ENCODE measurements at places on chromosomes 5 and 9. TPM values are rescaled to one million over a fixed set of nuclear protein-coding genes. Genes with fewer than 3 reads are reported as not detected.

DNA sequence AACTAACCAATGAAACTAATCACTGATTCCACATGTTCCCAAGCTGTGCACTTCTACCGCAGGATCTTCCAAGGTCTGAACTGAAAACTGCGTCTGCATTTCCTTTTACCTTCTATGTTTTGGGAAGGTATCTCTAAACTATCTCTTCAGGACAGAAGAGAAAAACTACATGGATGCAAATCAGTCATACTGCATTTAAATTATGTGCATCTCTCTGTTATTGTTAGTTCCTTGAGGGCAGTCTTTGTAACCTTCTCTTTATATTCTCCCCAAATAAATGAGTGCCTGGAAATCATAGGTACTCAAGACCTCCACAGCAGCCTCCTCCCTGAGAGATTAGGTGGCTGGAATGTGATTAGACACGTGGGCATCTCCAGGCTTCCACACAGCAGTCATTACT lies 17.1 kb downstream of the MTX3 start:
- DNase-seq: no peak

NDOR1 gene
- total RNA-seq: 16.8 TPM

GRCh38 chr9:69548681-69549080 lies 123.5 kb downstream of the APBA1 start:
- no peak for DNase-seq

SLC34A1 gene
- not detected for total RNA-seq

DNA sequence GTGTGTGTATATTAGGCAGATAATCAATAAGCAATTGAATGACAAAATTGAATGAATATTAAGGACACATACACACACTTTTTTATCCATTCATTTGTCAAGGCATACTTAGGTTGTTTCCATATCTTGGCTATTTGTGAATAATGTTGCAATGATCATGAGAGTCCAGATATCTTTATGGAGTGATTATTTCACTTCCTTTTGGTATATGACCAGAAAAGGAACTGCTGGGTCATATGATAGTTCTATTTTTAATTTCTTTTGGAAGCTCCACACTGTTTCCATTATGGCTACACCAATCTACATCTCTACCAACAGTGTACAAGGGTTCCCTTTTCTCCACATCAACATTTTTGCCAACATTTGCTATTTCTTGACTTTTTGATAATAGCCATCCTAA lies 137.7 kb upstream of the PAPPA start:
- no peak for DNase-seq

- peak; percentile 39 for DNase-seq
Observed at GRCh38 chr9:87276851-87277261, 220.8 kb upstream of the DAPK1 start.
